ENCODE measurements at places on chromosomes 13 and 19.

DNA sequence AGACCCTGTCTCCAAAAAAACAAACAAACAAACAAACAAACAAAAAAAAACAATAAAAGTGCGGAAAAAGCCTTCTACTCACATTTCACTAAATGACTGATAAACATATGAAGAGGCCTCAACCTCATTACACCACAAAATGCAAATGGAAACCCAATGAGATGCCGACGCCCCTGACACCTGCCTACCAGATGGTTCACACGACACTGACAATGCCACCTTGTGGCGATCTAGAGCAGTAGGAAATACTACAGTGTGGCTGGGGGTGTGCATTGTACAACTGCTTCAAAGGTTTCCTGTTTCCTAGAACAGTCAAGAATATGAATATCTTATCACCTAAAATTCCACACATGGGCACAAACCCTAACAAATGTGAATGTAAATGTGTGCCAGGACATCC lies 14.0 kb downstream of the SCGB2B2 start:
- DNase-seq, result no peak

DNA sequence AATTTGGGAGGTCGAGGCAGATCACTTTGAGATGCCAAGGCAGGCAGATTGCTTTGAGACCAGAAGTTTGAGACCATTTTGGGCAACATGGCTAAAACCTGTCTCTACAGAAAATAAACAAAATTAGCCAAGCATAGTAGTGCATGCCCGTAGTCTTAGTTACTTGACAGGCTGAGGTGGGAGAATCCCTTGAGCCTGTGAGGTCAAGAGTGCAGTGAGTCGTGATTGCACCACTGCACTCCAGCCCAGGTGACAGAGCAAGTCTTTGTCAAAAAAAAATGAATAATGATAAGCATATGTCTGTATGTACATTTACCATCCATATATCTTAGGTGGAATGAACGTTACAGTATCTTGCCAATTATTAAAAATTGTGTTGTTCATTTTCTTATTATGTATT lies 2447.7 kb downstream of the PCDH9 start:
- DNase-seq, result no peak

DNA sequence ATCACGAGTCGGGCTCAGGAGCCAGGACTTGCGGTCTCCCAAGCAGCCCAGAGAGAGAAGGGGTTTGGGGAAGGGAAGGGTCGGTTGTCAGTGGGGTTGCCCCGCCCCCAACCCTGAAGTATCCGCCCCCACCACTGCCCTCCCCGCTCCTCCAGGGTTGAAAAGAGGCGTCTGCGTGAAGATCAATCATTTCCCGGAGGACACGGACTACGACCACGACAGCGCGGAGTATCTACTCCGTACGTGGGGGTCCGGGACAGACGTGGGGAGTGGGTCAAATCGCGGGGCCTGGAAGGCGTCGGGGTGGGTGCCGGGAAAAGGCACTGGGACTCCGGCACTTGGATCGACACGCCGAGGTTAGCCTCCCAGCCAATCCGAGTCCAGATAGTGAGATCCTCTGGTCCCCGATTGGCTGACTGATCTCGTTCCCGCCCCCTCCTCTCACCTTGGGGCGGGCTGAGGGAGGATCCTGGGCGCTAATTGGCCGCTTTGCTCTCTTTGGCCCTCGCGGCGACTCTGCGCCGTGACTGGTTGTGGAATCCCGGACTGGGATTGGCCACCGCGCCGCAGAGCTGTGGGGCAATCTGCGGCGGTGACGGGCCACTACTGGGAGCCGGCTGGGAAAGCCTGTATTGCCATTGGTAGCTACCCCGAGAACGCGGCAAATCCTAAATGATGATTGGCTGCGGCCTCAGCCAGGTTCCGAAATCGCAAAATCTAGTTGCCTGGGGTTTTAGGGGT lies 13.3 kb upstream of the CACNG6 start:
- DNase-seq, result no peak

- no peak for DNase-seq
Observed at GRCh38 chr13:42653679-42654078, 79.7 kb downstream of the TNFSF11 start.

DNA sequence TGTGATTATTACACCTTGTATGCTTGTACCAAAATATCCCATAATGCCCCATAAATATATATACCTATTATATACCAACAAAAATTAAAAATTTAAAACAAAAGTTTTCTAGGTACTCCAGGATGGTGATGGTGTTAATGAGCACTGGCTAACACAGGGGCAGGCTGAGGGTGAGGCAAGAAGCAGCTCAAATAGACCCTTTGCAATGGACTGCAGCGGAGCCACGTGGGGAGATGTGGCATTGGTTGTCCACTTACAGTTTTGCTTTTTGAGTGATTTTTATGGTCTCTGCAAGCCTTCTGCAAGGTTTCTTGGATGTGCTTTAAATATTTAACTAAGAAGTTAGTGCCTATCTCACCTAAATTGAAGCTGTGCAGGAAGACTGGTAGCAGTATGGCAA lies 132.9 kb downstream of the RAP2A start:
- DNase-seq, result no peak

- DNase-seq, result no peak
Observed at GRCh38 chr13:103349211-103349980, 283.2 kb upstream of the SLC10A2 start.

- DNase-seq, result no peak
Observed at GRCh38 chr13:42258747-42259146, 13.2 kb upstream of the AKAP11 start.

DNA sequence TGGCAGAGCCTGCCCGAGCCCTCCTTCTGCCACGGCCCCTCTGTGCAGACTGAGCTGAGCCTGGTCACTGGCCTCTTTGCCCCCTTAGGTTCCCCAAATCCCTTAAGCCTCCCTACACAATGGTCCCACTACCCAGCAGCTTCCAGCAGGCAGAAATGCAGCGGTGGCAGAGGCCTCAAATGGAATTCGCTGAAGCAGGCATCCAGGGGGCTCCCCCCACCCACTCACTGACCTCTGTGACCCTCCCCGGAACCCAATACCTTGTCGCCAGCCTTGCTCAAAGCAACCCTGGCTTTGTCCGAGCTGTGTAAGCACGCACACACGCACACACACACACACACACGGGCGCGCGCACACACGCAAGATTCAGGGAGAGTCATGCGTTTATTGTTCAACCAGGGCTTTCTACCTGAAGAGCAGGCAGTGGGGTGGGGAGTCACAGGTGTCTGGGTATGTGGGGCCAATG lies at the start of gene LIM2:
Gene LIM2 (minus strand): TSS at position 51 of the 466 bp plus-strand sequence. CDS start 531 bp downstream, outside the sequence.
- no peak for DNase-seq

DNA sequence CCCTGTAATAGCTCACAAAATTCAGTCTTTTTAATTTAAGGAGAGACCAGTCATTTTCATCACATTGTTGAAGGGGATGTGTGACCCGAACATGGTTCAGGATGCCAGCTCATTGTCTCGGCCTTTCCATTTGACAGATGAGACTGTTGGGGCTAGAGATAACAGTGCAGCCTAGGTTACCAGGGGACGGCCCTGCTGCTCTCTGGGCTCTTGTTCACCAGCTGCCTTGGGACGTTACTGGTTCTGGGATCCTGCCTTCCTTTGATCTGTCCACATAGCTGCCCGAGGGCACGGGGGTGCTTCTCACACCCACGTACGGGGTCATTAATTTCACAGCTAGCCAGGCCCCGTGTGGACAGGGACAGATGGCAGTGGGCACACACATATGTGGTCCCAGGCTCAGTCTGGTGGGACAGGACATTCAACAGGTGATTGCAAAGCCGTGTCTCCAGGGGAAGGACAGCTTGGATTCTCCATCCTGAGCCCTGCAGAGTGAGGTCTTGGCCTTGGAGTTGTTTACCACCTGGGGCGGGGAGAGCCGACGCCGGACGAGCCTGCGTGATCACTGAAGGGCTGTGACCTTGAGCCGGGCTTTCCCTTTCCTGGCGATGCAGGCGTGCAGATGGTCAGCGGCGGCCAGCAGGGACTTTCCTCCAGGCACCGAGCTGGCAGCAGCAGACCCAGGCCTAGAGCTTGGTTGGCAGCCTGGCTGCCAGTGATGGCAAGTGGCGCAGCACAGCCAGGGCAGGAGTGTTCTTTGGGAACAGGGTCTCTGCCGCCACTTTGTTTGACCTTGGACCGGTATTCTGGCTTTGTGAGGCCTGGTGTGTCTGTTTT lies 26.7 kb upstream of the NPAS1 start:
- no peak for DNase-seq

GRCh38 chr13:108044954-108045353 lies 170.4 kb downstream of the LIG4 start:
- DNase-seq, result no peak

- no peak for DNase-seq
Observed at GRCh38 chr13:98540476-98540875, 36.4 kb downstream of the STK24 start.

DNA sequence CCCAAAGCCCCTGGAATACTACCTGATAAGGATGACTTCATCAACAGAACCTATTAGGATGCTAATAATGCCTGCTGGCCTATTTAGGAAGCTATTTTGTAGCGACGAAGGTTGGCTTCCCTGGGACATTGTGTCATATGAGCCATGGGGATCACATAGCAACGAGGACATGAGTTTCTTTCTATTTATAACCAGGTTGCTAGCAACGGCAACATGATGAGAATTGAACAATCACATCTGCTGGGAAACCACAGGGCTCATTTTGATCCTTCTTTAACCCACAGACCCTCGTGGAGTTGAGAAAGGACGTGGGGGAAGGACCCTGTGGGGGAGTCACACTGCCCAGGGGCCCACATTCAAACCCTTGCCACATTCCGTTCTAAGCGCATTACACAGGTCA lies 172.2 kb downstream of the COL4A1 start:
- no peak for DNase-seq

- no peak for DNase-seq
Observed at GRCh38 chr13:43596924-43597598, 189.7 kb downstream of the ENOX1 start.

GRCh38 chr13:106302843-106303242 lies 232.6 kb downstream of the EFNB2 start:
- no peak for DNase-seq

GRCh38 chr19:44988896-44989556 lies 12.2 kb upstream of the RELB start:
- DNase-seq, result peak; percentile 38

DNA sequence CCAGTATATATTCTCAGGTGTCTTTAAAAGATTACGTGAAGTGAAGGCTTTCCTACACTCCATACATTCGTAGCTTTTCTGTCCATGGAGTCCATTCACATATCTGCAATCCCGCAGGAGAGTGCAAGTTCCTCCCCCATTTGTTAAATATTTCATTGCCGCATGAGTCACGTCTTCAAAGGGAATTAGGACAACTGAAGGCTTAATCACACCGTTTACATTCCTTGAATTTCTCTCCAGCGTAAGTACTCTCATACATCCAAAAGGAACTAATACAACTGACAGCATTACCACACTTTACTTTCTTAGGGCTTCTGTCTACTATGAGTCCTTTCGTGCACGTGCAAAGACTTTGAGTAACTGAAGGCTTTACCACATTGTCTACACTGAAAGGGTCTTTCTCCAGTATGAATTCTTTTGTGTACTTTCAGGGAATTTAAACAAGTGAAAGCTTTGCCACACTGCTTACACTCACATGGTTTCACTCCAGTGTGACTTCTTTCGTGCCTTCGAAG lies 29.0 kb upstream of the ZNF564 start:
- DNase-seq, result no peak

DNA sequence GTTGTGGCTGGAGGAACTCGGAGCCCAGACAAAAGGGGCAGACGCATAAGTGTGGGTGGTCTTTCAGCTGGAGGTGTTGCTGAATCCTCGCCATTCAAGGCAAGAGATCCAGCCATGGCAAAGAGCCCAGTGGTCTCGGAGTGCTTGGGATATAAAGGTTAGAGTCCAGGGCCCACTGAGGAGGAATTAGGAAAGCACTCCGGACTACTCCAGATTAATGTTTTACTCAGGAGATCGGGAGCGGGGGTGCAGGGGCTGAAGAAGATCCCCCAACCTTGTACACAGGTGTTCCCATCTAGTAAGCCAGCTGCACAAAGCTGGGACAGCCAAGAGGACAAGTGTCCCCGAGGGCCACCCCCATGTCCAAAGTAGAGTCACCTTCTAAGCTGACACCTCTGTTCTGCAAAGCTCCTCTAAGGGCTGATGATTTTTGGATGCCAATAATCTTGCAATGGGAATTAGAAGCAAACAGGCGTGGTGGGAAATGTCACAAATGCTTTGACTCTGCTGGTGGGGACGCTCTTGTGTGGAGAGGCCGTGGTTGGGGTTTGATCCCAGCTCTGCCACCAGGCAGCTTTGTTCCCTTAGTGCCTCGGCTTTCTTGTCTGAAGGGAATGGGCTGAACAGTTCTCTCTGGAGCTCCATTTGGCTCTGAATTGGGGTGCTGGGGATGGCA lies 194.3 kb upstream of the SOX1 start:
- no peak for DNase-seq

- no peak for DNase-seq
Observed at GRCh38 chr13:112718318-112718717, 28.5 kb downstream of the ATP11A start.
